ENCODE measurements at places on chromosomes 16 and 17.
A peak's percentile ranks its signal among the peaks of the same experiment; 100 is the strongest.

- DNase-seq, result peak; percentile 64
These were observed 8.2 kb downstream of the RHBDF2 start for GRCh38 chr17:76492989-76493501.

- DNase-seq, result no peak
These were observed 59.2 kb upstream of the ZNF750 start for GRCh38 chr17:82898976-82899514.

GRCh38 chr16:66007717-66008116 lies 358.8 kb upstream of the CDH5 start:
- DNase-seq, result no peak

DNA sequence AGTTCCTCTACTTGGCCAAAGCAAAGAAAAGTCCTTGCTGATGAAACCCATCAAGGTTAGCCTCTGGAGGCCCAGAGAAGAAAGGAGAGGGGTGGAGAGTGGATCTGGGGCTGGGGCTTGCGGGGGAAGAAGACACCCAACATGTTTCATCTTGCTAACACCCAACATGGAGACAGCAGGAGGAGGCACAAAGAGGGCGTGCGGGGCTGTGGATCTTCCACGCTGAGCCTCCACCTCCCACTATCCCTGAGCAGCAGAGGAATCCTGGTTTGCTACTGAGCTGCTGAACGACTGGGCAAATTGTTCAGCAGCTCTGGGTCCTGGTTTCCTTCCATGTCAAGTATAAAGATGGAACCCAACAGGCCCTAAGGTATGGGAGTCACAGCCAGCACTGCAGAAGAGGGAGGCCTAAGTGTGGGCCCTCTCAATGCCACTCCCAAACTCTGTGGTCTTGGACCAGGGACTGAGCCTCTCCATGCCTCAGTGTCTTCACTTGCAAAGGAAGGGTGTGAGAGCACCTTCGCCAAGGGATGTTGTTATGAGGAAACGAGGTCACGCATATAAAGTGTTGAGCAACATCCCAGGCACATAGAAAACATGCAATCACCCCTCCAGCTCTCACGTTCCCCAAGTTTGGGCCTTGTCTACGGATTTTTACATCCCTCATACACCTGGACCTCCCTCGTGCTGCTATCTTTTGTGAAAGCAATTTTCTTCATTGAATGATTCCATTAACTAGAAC lies 122.5 kb downstream of the XYLT1 start:
- no peak for DNase-seq

- DNase-seq, result no peak
These were observed 102.7 kb downstream of the SDK2 start for GRCh38 chr17:73541561-73541981.
